SJCRH30 (cell line): ENCODE measurements at places on chromosomes 6 and 20.

DNA sequence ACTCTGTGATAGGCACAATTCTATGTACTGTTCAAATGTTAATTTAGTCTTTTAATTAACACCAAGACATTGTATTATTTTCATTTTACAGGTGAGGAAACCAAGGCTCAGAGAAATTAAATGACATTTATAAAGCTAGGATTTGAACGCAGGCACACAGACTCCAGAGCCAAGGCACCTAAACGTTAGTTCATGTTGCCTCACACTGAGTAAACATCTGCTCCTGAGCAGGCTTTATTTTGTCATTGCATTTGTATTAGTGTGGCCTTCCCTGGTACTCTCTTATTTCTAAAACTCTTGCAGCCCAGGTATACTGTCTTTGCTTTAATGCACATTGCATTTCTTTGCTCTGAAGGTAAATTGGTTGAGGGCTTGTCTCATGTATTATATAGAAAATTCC, 263.1 kb upstream of the FLRT3 start:
- H3K27me3 ChIP-seq = no peaks in the 10 kb centered on the region
- no peak for DNase-seq
- peaks cover 12% of the 10 kb centered on the region for H3K4me1 ChIP-seq

DNA sequence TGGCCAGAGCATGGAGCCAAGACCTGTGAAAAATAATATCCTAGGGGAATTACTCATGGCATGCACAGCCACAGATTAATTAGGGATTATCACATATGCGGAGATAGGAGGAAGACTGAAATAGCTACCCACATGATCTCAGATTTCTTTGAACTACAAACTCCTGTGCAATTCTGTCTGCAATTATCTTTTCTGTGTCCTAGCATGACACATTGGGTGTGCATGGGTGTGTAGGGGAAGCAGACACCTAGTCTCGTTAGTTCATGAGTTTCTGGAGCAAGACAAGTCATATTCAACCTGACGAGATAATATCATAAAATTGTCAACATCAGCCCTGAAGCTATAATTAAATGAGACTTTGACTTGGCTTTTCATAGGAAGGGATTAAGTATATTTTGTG, 3.6 kb upstream of the SLC17A4 start:
- H3K4me3 ChIP-seq = no peak overlapping the region
- DNase-seq = no peak
- H3K27ac ChIP-seq = no peak overlapping the region
- no peaks in the 10 kb centered on the region for H3K4me1 ChIP-seq
- no peaks in the 10 kb centered on the region for H3K36me3 ChIP-seq
- no peaks in the 10 kb centered on the region for H3K27me3 ChIP-seq

GRCh38 chr20:38191654-38192053, 26.6 kb upstream of the TGM2 start:
- DNase-seq = no peak
- peaks cover 15% of the 10 kb centered on the region for H3K4me1 ChIP-seq
- H3K36me3 ChIP-seq = no peaks in the 10 kb centered on the region

- H3K4me1 ChIP-seq = no peaks in the 10 kb centered on the region
- H3K27me3 ChIP-seq = peaks cover 4% of the 10 kb centered on the region; the same call in 1 of the 2 replicates
- no peak overlapping the region for H3K4me3 ChIP-seq
- no peak overlapping the region for H3K27ac ChIP-seq
- no peak for DNase-seq
These were observed 951 bp upstream of the TRIM31 start for GRCh38 chr6:30113841-30114240.

GRCh38 chr6:39296745-39297640, 17.2 kb downstream of the KCNK17 start:
- peaks cover 2% of the 10 kb centered on the region; the same call in 1 of the 2 replicates for H3K4me1 ChIP-seq
- H3K27me3 ChIP-seq = peaks cover 3% of the 10 kb centered on the region; the same call in 1 of the 2 replicates
- H3K36me3 ChIP-seq = no peaks in the 10 kb centered on the region

GRCh38 chr6:33809594-33809993, 5.8 kb upstream of the MLN start:
- H3K36me3 ChIP-seq = no peaks in the 10 kb centered on the region
- H3K4me1 ChIP-seq = peaks cover 28% of the 10 kb centered on the region
- peak overlapping the region; percentile 32; the same call in 1 of the 2 replicates for H3K27ac ChIP-seq
- no peak overlapping the region for H3K4me3 ChIP-seq
